Activated T-cell treated with anti-CD3 and anti-CD28 coated beads, Interleukin-2, amount 50 U/mL, for 1 hour (primary cell): ENCODE measurements at places on chromosomes 3 and 15.

- no peak for DNase-seq
Measured at GRCh38 chr3:168249205-168249549, 153.5 kb upstream of the GOLIM4 start.

DNA sequence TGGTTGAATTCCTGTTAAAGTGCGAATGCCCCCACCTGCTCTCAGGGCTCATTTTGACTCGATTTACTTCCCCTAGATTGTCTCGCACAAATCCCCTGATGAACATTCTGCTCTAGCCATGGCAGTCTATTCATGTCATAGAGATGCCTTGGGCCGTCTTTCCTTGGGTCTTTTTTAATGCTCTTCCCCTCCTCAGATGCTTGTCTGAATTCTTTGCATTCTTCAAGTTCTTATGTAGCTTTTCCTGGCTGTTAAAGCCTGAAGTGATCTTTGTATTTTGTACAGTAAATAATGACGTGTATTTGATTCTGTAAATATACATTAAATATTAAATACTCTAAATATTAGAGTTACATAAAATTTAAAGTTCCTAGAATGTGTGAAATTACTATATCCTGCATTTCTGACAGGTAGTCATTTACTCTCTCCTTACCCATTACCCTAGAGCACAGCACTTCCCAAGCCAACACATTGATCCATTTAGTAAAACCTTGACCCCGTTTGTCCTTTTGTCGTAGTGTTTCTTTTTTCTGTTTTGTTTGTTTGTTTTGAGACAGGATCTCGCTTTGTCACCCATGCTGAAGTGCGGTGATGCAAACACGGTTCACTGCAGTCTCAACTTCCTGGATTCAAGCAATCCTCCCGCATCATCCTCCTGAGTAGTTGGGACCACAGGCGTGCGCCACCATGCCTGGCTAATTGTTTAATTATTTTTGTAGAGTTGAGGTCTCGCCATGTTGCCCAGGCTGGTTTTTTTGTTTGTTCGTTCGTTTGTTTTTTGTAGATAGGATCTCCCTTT lies 47.9 kb downstream of the YEATS2 start:
- DNase-seq: no peak

- DNase-seq: no peak
Measured at GRCh38 chr15:39247574-39247973, 333.3 kb upstream of the THBS1 start.

DNA sequence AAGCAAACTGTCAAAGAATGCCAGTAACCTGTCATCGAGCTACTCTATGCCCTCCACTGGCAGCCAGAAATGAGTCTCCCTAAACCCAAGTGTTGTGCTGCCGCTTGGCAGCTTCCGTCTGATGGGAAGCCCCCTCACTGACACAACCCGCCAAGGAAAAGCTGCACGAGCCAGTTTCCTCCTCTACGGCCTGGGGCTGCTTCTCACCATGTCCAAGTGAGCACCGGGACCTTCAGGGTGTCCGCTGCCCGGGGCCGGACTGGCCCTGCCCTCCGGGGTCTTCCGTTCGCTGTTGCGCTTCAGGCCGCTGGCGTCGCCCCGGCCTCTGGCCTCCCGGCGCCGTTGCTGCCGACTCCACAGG lies 490 bp downstream of the TOMM70 start:
- no peak for DNase-seq

GRCh38 chr3:138329127-138329983 lies at the start of gene NME9:
Gene NME9, minus strand, starts transcription at chr3:138329851. Its CDS starts 516 bp downstream, at chr3:138329335.
- peak; percentile 91 for DNase-seq

GRCh38 chr3:127015282-127016042 lies 32.5 kb downstream of the PLXNA1 start:
- DNase-seq: no peak

GRCh38 chr3:109154979-109155378 lies 18.5 kb downstream of the C3orf85 start:
- DNase-seq: no peak

DNA sequence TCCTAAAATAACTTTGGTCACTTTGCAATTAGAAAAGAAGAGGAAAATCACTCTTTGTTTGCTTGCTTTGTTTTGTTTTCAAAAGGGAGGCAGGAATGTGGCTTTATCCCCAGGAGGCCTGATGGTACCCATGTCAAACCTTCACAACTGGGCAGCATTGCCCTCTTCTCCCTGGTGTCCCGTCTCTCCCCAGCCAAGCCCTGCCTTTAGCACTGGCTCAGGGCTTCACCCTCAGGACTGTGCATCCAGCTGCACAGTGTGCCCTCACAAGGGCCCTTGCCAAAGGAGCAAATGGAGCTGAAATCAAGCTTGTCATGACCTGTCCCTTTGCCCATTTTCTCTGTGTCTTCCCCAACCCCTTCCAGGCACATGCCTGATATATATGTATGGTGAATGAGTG lies 29.1 kb upstream of the ATP13A5 start:
- DNase-seq: no peak

GRCh38 chr3:170499562-170500156 lies 81.0 kb downstream of the CLDN11 start:
- no peak for DNase-seq

DNA sequence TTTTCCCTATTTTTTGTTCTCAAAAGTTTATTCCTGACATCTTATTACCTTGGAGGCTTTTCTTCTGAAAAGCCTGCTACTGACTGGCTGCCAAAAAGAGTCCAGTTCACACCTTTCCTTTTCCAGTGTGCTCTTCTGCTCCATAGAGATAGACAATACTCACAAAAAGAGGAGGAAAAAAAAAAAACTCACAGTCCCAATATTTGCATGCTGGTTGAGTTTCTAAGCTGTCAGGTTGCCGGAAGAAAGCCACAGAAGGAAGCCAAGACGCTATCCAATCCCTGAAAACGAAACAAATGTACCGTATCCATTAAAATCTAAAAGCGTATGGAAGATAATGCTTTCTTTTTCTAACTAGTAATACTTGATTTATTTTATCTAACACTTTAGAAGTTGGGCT lies 299.5 kb downstream of the CADM2 start:
- no peak for DNase-seq

DNA sequence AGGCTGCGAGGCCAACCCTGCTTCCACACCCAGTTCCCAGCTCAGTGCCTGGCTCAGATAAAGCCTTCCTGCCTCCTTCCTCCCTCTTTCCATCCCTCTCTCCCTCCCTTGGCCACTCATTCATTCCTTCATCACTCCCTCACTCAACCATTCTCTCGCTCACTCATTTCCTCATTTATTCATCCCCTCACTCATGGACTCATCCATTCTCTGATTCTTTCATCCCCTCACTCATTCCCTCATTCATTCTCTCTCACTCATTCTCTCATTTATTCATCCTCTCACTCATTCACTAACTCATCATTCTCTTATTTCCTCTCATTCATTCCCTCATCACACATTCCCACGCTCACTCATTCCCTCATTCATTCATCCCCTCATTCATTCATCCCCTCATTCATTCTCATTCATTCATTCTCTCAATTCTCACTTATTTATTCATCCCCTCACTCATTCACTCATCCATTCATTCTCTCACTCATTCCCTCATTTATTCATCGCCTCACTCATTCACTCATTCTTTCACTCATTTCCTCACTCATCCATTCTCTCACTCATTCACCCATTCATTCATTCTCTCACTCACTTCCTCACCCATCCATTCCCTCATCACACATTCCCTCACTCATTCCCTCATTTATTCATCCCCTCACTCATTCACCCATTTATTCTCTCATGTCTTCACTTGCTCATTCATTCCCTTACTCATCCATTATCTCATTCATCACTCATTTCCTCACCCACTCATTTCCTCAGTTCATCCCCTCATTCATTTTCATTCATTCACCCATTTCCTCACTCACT lies 13.2 kb downstream of the ABTB1 start:
- DNase-seq: no peak

DNA sequence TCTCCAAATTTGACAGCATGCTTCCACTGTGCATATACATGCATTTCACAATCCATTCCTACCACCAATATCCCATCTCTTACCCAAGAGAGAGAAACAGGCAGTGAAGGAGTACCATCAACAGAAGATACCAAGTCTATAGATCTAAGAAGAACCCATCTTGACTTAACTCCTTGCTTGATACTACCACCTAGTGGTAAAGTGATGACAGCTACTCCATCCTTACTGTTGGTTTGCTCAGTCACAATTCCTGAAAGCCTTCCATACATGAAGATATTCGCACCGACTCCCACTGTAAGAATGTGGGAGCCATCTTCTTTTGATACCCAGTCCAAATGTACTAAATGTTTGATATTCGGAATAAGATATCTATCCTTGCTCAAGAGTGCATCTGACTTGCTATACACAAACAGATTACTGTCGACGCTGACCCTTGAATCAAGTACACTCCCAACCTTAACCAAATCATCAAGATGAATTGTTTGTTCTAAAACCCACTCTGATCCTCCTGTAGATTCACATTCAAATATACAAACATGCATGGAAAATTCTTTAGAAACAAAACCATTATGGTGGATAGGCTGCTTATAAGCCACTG lies 123.1 kb downstream of the DMXL2 start:
- no peak for DNase-seq

GRCh38 chr3:12832350-12833221 lies 8.8 kb downstream of the RPL32 start:
- no peak for DNase-seq

- no peak for DNase-seq
Measured at GRCh38 chr15:52683580-52683979, 4.4 kb upstream of the ATOSA start.

DNA sequence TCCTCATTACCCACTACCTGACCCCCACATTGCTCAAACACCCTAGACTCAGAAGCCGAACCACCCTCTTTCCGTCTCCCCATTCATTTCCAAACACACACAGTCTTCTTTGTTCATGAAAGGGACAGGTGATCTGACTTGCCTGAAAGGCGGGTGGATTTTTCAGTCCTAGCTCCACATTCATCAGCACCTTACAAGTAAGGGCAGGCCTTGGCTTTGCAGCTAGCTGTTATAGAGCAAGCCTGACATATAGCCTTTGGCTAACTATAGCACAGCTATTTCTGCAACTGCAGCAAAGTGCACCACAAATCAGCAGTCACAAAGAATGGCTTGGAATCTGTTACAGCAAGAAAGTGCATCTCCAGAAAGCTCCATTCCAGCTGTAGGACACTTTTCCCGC lies 139.8 kb downstream of the XXYLT1 start:
- DNase-seq: no peak

- DNase-seq: no peak
Measured at GRCh38 chr15:62521396-62521795, 356.3 kb upstream of the C2CD4B start.

DNA sequence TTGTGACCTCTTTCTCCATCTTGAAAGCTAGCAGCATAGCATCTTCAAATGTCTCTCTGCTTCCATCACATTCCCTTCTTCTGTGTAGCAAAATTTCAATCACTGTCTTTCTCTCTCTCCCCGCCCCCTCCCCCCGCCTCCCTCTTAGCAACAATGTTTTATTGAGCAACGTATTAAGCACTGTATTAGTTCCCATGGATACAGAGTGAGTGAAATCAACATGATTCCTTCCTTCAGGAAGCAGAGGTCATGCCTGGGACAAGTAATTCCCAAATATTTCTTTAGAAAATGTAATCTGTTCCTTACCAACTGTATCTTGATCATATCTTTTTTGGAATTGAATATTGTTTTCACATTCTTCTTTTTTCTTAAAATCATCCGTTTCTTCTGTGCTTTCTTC lies 373.7 kb upstream of the NECTIN3 start:
- DNase-seq: no peak

DNA sequence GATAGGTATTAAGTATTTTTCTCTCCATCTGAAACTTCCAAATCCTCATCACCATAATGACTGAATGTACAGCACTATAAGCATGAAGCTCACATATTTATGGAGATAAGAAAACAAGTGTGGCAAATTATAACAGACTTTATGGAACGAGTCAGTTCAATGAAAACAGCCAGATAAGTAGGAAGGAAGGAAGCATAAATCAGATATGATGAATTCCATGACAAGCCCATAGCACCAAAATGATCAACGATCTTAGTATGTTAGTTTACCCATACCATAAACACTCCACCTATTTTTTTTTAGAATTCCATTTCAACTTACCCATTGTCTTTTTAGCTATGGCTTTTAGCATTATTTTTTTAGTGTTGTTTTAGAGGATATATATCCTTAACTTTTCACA lies 169.5 kb downstream of the TNIK start:
- no peak for DNase-seq

DNA sequence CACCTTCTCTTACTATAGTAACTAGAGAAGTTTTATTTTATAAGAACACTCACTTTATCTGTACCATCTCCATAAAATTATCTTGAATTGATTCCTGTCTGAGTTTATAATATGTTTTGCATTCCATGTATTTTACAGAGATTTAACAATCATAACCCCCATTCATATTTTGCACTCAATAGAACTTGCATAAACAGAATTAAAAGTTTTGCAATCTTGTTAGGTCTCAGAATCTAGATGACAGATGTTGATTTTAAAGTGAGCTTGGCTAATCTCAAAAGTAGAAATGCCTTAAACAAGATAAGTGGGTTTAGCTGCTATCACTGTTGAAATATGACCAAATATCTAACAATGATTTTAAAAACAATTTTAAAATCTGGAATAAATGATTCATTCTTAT lies 107.9 kb upstream of the EPHA6 start:
- DNase-seq: no peak

- no peak for DNase-seq
Measured at GRCh38 chr3:188524052-188524451, 370.1 kb downstream of the LPP start.

- DNase-seq: no peak
Measured at GRCh38 chr3:174198199-174198598, 660.9 kb upstream of the NAALADL2 start.

GRCh38 chr15:33988384-33988783 lies 20.1 kb downstream of the CHRM5 start:
- no peak for DNase-seq

- DNase-seq: no peak
Measured at GRCh38 chr3:119779731-119780383, 2.0 kb upstream of the NR1I2 start.

DNA sequence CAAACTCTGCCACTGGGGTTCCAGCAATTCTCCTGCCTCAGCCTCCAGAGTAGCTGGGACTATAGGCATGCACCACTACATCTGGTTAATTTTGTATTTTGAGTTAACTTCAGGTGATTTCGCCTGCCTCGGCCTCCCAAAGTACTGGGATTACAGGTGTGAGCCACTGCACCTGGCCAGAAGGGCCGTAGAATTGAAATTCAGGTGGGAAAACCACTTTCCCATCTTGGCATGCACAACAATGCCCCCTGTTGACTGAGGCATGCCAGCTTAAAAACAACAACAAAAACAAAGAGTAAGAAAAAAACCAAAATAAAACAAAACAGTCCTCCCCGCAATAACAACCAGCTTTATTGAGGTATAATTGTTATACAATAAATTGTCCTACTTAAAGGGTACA lies 32.6 kb upstream of the RAB11A start:
- DNase-seq: no peak

- no peak for DNase-seq
Measured at GRCh38 chr3:69296995-69297394, 88.9 kb downstream of the FRMD4B start.

DNA sequence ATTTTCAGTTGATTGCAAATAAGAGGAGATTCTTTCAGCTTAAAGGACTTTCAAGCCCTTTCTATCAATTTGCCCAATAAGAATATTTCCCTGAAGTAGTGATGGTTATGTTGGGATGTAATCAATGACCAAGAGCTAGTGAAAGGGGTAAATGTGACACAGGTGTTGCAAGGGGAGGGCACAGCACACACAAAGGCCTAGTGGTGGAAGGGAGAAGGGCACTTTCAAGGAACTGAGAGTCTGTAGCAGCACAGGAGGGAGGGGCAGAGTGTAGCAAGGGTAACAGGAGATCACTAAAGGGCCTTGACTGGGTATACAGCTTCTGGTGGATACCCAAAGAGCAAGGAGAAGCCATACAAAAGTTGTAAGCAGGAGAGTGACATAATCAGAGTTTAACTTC lies 217.8 kb upstream of the ARHGEF26 start:
- DNase-seq: no peak
